ENCODE measurements at places on chromosomes 12 and 14.

DNA sequence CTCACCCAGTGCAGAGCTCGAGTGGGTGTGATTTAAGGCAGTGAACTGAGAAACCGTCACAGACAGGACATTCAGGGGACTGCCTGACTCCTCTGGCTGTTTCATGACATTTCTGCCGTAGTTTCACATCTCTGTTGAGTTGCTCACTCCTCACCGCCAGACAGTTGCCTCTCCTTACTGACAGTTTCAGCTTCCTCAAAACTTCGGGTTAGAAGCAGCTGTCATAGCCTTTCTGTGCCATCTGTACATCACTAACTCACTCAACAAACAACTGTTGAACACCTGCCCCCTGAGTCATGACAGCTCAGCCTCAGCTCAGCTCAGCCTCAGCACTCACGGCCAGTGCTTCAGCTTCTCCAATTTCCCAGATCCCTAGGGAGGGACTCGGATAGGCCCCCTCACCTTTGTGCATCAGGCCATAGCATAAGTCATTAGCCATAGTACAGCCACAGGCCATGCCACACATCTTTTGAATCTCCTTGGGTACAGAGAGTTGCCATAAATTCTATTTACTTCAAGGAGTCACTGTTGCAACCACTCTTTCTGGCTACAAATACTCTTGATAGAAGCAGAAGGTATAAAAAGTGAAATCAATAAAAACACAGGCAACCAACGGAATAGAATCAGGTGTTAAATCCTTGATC is 6.2 kb upstream of the SLC15A4 start:
- no peak for DNase-seq

GRCh38 chr12:94998326-94998725 is 5.2 kb downstream of the NDUFA12 start:
- DNase-seq, result no peak

GRCh38 chr12:109307051-109307450 is 2.0 kb downstream of the FOXN4 start:
- no peak for DNase-seq

- DNase-seq, result peak; percentile 77
Measured at GRCh38 chr12:81668475-81668874, 90.7 kb downstream of the PPFIA2 start.

DNA sequence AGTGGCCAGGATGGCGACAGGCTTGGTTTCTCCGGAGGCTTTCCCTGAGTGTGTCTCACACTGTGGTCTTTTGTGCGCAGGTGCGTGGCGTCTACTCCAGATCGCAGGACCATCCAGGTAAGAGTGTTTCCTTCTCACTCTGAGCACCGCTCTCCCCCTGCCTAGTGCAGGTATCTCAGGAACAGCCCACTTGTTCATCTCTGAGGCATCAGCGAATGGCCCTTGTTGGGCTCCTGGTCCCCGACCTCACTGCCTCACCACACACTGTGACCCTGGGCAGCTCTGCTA is 781 bp downstream of the ADGRD1 start:
- no peak for DNase-seq

DNA sequence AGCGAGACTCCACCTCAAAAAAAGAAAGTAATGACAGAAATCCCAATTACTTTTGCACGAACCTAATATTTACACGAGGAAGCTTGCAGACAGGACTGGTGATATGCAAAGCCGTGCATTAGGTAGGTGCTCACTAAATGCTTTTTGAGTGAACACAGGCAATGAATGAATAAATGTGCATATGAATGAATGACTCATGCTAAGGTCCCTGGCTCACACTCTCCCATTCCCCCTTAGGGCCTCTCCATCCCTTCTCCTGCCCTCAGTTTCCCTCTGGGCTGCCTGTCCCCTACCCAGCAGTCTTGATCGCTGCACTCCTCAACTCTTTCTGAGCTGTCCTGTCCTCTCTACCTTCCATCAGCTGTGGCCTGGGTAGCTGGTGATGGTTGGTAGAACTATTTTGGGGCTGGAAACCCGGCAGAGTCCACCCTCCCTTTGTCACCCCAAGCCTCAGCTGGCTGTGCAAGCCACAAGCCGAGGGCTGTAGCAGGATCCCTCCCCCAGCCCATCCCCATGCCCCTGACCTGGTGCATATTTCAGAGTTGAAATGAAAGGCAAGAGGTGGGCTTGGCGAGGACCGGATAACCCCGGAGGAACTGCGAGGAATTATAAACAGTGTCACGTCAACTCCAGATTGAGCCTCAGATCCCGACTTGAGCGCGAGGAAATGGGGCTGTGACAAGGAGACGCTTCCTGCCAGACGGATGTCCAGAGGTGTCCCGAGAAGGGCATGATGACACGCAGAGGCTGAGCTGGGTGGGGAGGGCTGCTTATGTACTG is 191.7 kb upstream of the GSC start:
- no peak for DNase-seq

DNA sequence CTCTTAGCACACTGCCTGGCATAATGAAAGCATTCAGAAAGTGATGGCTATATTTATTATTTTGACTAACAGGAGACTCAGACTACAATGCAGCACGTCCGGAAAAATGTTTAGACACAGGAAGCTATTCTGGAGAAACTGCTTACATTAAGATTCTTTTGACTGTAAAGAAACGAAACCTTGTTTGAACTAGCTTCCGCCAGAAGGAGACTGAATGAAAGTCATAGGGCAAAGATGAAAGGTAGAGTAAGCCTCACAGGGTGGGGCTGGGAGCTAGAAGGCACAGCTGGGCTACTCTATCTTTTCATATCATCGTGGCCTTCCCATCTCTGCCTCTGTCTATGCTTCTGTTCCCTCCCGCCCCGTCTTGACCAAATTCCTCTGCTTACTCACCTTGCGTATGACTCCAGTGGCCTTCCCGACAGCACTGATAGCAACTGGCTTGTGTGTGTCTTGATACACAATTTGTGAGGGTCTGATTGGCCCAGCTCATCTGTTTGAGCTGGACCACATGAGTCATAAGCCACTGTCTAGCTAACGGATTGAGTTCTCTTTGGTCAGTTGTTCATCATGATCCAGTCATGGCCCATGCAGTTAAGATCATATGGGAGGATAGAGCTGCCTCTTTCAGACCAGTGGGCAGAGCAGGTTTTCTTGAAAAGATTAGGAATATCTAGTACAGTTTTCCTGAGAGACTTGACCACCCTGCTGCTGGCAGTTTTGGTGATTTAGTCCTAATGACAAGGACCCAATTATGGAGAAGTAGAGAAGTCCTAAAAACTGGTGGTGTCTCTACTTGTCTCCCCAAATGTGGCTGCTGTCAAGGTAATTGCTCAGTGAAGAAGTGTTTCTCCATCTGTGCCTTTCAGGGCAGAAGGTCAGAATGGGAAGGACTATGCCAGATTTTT is 151.5 kb upstream of the SLC38A2 start:
- peak; percentile 99 for DNase-seq

- DNase-seq, result peak; percentile 29
Measured at GRCh38 chr14:102993523-102993922, 63.8 kb downstream of the CDC42BPB start.

Measured in cardiac fibroblast (primary cell).